ENCODE measurements at places on chromosomes 7 and 10. TPM values are rescaled to one million over a fixed set of nuclear protein-coding genes. Genes with fewer than 3 reads are reported as not detected.

ACTR3C gene
- 12.8 TPM for total RNA-seq

AKR1C8 gene
- total RNA-seq = 1.4 TPM

PLOD3 gene
- total RNA-seq = 84.0 TPM

HERC4 gene
- 68.0 TPM for total RNA-seq

PLAC9 gene
- not detected for total RNA-seq

NKX2-3 gene
- not detected for total RNA-seq

GNGT1 gene
- total RNA-seq = not detected

PPP1R17 gene
- total RNA-seq = not detected

NPFFR1 gene
- not detected for total RNA-seq

ATOH7 gene
- total RNA-seq = not detected

KNDC1 gene
- 0.32 TPM for total RNA-seq

CDHR3 gene
- total RNA-seq = 3.1 TPM

H2BK1 gene
- total RNA-seq = 0.66 TPM

NEUROD6 gene
- not detected for total RNA-seq

Measured in T-helper 1 cell treated with Interleukin-12 subunit alpha and Interleukin-12 subunit beta and Interleukin-4 antibody, amounts not matched to agents 30 ng/mL and 1 ng/mL, for 36 hours (primary cell).